ENCODE measurements at places on chromosomes 2 and 18.

DNA sequence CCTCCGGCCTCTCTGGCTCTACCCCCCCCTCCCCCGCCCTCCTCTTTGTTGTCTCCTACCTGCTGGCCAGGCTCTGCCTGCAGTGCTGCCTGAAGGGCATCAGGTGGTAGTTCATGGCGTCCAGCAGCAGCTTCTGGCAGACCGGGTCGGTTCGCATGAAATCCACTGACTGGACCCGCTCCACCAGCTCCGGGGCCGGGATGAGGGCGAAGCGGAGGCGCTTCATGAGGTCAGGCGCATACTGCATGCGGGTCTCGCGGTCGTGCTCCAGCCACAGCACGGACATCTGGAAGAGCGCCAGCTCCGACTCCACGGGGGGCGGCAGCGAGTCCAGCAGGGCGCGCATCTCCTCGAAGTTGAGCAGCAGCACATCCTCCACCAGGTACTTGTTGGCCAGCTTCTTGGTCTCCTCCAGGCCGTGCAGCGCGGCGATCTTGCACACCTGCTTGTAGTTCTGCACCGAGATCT lies 3.2 kb downstream of the KLHL14 start:
- DNase-seq = no peak

- DNase-seq = no peak
Observed at GRCh38 chr2:235068701-235069100, 116.9 kb downstream of the SH3BP4 start.

DNA sequence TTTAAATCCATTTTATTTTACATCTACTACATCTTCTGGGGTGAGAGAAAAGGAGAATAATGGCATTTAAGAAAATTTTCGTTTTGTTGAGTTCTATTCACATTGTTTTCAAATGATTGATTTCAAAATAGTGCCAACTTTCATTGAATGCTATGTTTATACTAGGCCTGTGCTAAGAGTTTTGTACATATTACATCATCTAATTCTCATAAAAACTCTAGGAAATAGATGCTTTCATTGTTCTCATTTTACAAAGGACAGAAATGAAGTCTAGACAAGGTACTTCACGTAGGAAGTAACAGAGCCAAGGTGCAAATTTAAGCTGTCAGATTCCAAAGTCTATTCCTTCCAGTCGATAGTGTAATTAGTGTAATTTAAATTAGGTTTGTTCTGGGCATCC lies 402.8 kb upstream of the UBE2E3 start:
- DNase-seq = no peak

DNA sequence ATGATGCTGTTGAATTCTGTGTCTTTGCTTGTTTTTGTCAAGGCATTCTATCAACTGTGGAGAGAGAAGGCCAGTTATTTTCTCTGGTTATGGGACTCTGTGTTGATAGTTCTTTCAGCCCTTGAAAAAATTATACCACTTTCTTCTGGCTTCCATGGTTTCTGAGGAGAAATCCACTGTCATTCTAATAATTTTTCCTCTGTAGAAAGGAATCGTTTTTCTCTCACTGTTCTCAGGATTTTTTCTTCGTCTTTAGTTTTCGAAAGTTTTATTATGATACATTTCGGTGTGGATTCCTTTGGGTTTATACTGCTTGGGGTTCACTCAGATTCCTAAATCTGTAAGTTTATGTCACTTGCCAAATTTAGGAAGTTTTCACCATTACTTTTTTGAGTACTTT lies 6.6 kb downstream of the GALNT1 start:
- DNase-seq = no peak

Measured in CD4-positive, alpha-beta T cell treated with Interleukin-6 at 100 ng/mL for 8 hours (primary cell).